RKO (cell line): ENCODE measurements at places on chromosomes 2 and 18.
A peak's percentile ranks its signal among the peaks of the same experiment; 100 is the strongest.

GRCh38 chr18:3615374-3615985 lies 165.5 kb downstream of the TGIF1 start:
- no peak for DNase-seq

DNA sequence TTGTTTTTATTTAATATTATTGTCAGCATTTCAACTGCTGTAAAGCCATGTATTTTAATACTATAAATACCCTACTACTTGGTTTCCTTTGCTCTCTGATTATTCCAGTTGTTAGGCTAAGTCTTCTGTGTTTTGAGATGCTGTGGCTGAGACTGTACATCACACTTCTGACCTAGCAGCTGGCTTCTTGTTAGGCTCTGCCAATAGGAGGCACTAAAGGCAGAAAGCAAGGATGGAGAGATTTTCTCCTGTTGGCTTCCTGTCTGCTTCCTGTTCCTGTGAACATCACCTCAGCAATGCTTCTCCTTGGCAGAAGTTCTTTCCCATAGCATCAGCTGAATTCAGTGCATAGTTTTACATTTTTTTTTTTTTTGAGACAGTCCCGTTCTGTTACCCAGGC lies 68.3 kb upstream of the YPEL5 start:
- no peak for DNase-seq

DNA sequence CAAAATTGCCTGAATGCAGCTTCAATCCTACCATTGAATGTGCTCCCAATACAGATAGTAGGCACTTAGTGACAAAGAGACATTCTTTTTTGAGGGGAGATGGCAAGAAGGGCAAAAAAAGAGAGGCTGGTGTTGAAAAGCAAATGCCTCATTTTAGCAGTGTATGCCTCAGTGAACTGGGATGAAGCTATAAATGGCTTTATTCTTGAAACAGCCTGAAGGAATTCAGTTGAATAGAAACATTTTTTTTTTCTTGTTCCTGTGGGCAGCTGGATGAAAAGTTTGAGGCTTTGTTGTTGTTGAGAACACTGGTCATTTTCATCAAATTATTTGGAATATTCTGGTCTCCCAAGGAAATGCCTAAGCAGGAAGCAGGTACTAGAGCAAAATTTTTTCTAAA lies 228.9 kb downstream of the RNF144A start:
- DNase-seq: no peak

- peak; percentile 78 for DNase-seq
Observed at GRCh38 chr18:57881818-57882413, 78.8 kb upstream of the ATP8B1 start.

- DNase-seq: no peak
Observed at GRCh38 chr2:229313591-229313990, 42.5 kb upstream of the PID1 start.

GRCh38 chr2:191038241-191038725 lies 24.3 kb upstream of the STAT1 start:
- peak; percentile 34 for DNase-seq

DNA sequence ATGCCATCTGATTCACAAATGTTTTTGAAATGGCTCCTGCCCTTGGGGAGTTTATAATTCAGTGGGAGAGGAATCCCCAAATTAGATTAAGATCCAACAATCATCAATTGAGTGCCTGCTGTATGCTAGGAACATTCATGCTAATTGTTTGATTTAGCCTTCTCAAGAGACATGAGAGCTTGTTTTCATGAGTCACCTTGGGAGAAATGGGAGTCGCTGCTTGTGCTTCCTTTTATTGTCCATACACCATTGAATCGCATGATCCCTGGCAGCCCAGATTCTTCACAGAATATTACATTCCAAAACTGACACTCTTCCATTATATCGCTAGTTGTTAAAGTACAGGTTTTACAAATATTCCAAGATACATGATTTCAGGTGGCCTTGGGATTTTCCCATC lies 106.0 kb upstream of the MAP3K20 start:
- DNase-seq: no peak

DNA sequence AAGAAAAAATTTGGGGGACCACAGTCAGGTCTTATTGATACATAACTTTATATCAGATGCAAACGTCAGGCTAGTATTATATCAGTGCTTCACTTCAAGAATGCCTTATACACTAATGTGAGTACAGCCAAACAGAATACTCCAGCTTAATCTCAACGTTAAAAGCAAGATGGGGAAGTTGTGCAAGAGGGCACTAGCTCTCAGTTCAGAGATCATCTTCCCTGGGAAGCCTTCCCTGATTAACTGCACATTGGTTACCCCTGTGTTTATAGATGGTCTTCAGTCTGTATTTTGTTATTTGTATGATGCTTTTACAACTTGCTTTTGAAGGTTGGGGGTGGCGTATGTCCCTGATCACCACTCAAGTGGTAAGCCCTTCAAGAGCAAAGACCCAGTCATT lies 11.4 kb downstream of the EPAS1 start:
- no peak for DNase-seq

- no peak for DNase-seq
Observed at GRCh38 chr2:4475618-4476017, 772.2 kb downstream of the DCDC2C start.

- no peak for DNase-seq
Observed at GRCh38 chr2:112661656-112662305, 16.0 kb downstream of the SLC20A1 start.

GRCh38 chr2:70002241-70002899 lies 40.9 kb upstream of the ASPRV1 start:
- no peak for DNase-seq

DNA sequence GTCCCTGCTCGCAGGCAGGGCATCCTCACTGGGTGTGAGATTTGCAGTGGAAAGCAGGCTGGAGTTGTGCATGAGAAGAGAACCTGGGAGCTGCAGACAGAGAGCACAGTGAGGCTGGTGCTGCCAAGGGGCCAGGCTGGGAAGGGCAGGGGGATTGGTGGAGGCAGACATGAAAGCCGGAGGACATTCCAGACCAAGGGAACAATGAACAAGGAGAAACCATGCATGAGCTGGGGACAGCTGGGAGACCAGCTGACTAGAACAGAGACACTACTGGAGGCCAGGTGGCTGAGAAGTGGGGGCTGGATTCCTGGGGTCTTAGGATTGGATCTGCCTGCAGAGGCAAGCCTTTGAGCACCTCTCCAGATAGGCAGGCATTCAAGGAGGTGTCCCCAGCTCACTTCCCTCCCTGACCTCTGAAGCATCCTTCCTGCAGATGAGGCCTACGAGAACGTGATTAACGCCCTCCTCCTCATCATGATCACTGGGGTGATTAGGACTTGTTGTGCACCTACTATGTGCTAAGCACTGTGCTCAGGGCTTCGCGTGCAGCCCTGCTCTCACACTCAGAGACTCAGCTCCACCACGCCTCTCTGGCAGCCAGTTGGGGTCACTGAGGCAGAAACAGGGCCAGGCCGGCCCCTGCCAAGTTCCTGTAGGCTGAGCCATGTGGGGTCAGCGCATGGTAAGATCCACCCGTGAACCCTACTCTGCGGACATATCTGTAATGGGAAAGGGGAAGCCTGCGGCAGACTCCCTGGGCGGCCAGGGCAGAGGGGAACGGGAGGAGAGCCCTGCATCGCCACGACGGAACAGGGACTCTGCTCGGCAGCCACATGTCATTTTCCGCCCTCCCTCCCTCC lies 74.8 kb upstream of the SLC66A3 start:
- DNase-seq: no peak
